Femur (tissue), 1 donor: ENCODE measurements at places on chromosomes 1 and 21.
A peak's percentile ranks its signal among the peaks of the same experiment; 100 is the strongest.

GRCh38 chr21:46050668-46051378 is 47.1 kb upstream of the COL6A2 start:
- no peak for DNase-seq

- no peak for DNase-seq
Measured at GRCh38 chr1:119373465-119373864, 4.9 kb downstream of the HAO2 start.

- no peak for DNase-seq
Measured at GRCh38 chr1:38586993-38587646, 272.5 kb downstream of the RRAGC start.

GRCh38 chr1:50505427-50505826 is 82.2 kb upstream of the DMRTA2 start:
- no peak for DNase-seq

GRCh38 chr1:173294843-173295242 is 87.7 kb upstream of the TNFSF4 start:
- no peak for DNase-seq

GRCh38 chr1:118291661-118292060 is 106.6 kb upstream of the SPAG17 start:
- peak; percentile 44 for DNase-seq
